ENCODE measurements at places on chromosomes 5 and 9.

GRCh38 chr5:66807743-66808142 lies 211.6 kb downstream of the MAST4 start:
- DNase-seq: peak; percentile 50

DNA sequence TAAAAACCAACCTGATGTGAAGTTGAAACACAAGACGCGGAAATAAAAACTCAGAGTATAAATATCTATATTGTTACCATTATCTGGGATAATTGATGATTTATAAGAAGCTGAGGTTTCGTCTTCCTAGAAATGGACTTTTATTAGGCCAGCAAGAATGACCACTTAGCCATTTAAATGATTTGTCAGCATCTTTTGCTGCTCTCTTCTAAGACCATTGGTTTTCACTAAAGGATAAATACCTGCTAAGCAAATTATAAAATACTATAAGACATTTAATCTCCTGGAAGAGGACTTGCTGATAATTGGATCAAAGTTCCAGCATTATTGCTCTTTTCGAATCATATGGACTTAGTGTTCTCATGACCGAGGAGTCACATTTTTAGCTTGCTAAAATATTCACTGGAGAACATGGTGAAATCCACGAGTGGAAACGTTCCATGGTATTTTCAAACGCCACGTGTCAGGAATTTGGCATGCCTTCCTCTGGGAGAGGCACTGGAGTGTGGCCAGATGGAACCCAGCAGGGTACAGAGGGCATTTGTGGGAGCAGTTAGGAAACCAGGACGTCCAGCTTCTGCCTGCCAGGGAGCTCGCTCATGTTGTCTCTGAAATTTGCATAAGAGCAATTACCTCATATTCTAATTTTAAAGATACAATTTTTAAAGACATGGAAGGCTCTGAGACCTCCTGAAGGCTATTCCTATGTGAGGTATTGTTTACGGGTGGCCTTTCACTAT lies 43.1 kb downstream of the TNFAIP8 start:
- no peak for DNase-seq

DNA sequence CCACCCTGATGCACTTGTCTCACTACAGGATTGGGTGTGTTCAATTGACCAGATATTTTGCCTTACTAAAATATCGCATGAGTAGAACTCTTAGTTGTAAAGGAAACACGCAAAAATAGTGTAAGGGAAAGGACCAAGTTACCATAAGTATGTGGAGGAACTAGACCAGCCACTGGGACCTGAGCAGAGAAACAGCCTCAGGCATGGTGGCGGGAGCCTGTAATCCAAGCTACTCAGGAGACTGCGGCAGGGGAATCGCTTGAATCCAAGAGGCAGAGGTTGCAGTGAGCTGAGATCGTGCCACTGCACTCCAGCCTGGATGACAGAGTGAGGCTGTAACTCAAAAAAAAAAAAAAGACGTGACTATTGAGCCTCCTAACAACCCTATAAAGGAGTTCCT lies 117.9 kb upstream of the SPATA31C2 start:
- no peak for DNase-seq

DNA sequence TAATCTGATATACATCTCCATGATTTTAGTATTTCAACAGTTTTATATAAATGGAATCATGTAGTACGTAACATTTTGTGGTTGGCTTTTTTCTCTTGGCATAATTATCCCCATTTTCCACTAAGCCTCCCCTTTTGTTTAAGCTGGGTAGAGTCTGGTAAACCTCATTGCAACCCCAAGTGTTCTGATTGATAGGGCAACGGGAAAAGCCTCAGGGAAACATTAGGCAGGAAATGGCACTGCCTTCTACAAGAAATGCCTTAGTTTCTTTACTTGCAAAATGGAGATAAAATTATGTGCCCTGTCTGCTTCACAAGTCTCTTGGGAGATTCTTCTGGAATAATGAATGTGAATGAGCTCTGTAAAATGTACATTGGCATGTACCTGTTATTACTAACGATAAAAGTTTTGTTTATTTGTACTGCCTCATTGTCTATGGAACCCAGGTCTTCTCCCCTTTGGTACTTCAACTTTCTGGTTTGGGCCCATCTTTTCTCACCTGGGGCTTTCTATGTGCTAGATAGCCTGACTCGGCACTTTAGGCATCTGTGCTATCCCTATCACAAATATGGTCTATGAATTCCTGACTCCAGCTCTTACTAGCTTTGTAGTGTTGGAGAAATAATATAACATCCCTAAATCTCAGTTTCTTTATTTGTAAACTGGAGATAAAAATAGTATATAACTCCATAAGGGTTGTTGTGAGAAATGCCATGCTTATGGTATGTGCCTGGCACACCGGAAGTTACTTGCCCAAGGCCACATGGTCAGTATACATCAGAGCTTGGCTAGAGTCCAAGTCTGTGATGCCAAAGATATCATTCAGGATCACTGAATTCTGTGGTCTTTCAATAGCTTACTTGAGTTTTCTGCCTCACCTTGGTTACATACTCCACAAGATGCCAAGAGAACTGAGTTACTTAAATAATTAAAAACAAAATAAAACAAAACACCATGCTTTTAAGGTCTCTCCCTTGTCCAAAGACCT lies 48.2 kb upstream of the ZNF169 start:
- DNase-seq: no peak

DNA sequence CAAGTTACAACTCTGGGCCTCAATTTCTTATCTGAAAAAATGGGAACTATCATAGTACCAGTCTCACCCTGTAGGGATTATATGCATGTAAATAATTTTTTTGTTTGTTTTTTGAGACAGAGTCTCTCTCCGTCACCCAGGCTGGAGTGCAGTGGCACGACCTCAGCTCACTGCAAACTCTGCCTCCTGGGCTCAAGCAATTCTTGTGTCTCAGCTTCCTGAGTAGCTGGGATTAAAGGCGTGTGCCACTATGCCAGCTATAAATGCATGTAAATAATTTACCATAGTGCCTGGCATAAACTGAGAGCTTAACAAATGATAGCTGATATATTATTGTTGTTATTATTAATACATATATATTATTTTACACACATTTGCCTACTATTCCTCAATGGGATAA lies 3.0 kb upstream of the ARHGAP26 start:
- no peak for DNase-seq

- DNase-seq: no peak
Measured at GRCh38 chr5:132772291-132773070, 4.6 kb downstream of the SEPTIN8 start.

DNA sequence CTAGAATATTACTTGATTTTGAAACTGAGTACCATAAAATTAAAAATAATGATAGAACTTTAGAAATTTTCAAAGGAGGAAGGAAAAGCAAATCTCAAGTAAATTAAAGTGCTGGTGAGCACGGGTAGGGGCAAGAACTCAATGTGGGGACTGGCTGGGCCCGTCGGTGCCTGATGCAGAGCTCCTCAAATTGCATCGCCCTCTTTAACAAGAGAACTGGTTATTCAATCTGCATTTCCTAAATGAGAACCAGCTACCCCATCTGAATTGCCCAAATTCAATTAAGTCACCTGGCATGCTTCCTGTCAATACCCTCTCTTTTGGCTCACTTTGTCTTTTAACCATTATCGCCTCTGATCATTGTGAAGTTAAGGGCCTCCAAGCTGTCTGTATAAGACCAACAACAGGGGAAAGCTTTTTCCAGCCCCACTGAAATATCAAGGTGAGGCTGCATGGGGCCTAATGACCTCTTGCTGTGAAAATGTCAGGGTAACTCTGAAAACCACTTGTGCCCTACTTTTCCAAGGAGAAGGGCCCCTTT lies 316.7 kb downstream of the SLIT3 start:
- no peak for DNase-seq

DNA sequence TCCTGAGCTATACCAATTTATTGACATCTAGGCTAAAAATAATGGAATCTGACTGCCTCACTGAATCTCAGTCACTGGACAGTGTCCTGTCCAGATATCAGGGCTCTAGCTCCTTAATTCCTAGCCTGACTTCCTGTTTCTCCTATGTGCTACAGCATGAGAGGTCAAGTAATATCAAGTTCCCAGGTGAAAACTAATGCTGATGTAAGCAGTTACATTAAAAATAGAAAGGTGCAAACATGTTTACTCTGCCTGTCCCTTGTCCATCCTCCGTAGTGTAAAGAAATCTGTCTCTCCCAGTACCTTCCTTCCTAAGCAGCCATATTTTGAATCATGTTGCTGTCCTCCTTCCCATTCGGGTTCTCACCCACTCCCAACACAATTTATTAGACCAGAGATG lies 145.9 kb upstream of the GHR start:
- no peak for DNase-seq

GRCh38 chr5:59768152-59769040 lies 125.1 kb downstream of the PDE4D start:
- DNase-seq: peak; percentile 71

DNA sequence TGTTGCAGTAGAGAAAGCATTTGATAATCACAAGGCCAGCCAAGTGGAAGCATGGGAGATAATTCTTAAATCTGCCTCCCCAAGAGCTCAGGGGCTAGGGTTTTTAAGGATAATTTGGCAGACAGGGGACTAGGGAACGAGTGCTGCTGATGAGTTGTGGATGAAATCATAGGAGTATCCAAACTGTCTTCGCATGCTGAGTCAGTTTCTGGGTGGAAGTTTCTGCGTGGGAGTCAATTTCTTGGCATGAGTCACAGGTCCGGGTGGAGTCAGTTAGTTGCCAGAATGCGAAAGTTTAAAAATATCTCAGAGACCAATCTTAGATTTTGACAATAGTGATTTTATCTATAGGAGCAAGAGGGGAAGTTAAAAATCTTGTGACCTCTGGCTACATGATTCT lies 112.6 kb downstream of the TMC1 start:
- no peak for DNase-seq

DNA sequence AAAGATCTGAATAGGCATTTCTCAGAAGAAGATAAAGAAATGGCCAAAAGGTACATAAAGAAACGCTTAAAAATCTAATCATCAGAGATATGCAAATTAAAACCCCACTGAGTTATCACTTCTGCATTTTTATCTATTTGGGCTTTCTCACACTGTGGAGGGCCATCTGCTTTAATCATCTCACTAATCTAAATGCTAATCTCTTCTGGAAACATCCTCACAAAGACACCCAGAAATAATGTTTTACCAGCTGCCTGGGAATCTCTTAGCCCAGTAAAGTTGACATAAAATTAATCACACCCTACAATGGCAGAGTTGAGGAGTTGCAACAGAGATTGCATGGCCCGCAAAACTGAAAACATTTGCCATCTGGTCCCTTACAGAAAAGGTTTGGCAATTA lies 407.9 kb upstream of the CYLC2 start:
- DNase-seq: no peak
